ENCODE measurements at places on chromosomes 6 and 20. TPM values are rescaled to one million over a fixed set of nuclear protein-coding genes. Genes with fewer than 3 reads are reported as not detected.

- DNase-seq, result no peak
These were observed 469 bp downstream of the SYNJ2 start for GRCh38 chr6:157982102-157982562.

DNA sequence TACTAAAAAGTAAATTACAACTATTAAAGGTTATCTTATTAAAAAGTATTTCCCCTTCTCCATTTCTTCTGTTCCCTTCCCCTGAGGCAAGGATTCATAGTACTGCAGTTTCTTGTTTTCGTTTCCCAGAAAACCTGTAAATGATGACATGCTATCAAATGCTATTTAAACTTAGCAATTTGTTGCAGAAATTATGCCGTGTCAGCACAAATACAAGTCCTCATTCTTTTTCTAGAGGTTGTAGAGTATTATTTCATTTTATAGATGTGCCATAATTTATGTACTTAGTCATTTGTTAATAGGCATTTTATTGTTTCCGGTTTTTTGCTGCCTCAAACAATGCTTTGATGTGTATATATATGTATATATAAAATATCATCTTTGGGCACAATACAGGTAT lies 268.4 kb downstream of the PLCB1 start:
- DNase-seq, result no peak

OLIG3 gene
- total RNA-seq, result not detected

BANF2 gene
- total RNA-seq, result not detected

- peak; percentile 100 for DNase-seq
These were observed 45.1 kb upstream of the PNRC1 start for GRCh38 chr6:89035252-89036101.

SAMD10 gene
- 1.7 TPM for total RNA-seq

- DNase-seq, result no peak
These were observed 55.2 kb downstream of the PTPN1 start for GRCh38 chr20:50565383-50565782.
